ENCODE measurements at places on chromosomes 13 and 19. TPM values are rescaled to one million over a fixed set of nuclear protein-coding genes. Genes with fewer than 3 reads are reported as not detected.

The KLF5 gene
- 44.4 TPM for total RNA-seq

The ZNF726 gene
- total RNA-seq, result 0.98 TPM

The KLK8 gene
- total RNA-seq, result not detected

The FGF21 gene
- not detected for total RNA-seq

The ZNF91 gene
- 0.37 TPM for total RNA-seq

The TMEM86B gene
- total RNA-seq, result 5.5 TPM

Measured in A549 treated with RU486 at 1 μM for 4 hours (cell line).